ENCODE measurements at places on chromosomes 2 and 18.

GRCh38 chr18:32389858-32390257 lies 80.8 kb downstream of the GAREM1 start:
- no peak for DNase-seq

- no peak for DNase-seq
Measured at GRCh38 chr2:28063492-28063962, 173.0 kb downstream of the BABAM2 start.

GRCh38 chr2:140734992-140735391 lies 1395.8 kb downstream of the LRP1B start:
- DNase-seq = no peak

- DNase-seq = peak; percentile 17
Measured at GRCh38 chr18:21110713-21111345, 784 bp downstream of the ROCK1 start.

- no peak for DNase-seq
Measured at GRCh38 chr2:20180676-20181648, 44.0 kb downstream of the SDC1 start.

- DNase-seq = no peak
Measured at GRCh38 chr18:9898792-9899549, 13.2 kb downstream of the TXNDC2 start.

- no peak for DNase-seq
Measured at GRCh38 chr2:124647245-124647644, 622.2 kb downstream of the CNTNAP5 start.

GRCh38 chr18:55566456-55566935 lies 21.5 kb downstream of the TCF4 start:
- no peak for DNase-seq

DNA sequence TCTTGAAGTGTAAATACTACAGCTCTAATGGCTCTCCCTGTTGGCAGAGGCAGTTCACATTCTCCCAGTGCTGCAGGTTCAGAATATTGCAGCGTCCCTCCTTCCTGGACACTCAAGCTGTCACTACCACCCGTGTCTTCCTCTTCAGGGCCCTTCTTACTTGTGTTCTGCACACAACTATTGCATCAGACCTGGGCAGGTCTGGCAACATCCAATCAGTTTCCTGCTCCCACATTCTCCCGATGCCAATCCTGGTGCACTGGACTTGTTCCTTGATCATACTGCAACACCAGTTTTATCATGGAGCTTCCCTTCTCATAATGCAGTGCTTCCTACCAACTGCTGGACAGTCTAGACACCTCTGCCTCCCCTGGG lies 161.5 kb downstream of the CAPN13 start:
- no peak for DNase-seq
